ENCODE measurements at places on chromosomes 4 and X. TPM values are rescaled to one million over a fixed set of nuclear protein-coding genes. Genes with fewer than 3 reads are reported as not detected.

The LUZP4 gene
- not detected for total RNA-seq

The TCP11X2 gene
- total RNA-seq: not detected

The DNAAF6 gene
- not detected for total RNA-seq

The KCNIP4 gene
- not detected for total RNA-seq

The GSX2 gene
- total RNA-seq: not detected

The TEX13C gene
- not detected for total RNA-seq

The PTPN13 gene
- 0.27 TPM for total RNA-seq

The JCHAIN gene
- total RNA-seq: not detected

The SYNPO2 gene
- 0.30 TPM for total RNA-seq

The ODAM gene
- total RNA-seq: not detected

The NUP62CL gene
- not detected for total RNA-seq

The ENAM gene
- not detected for total RNA-seq

The SPANXN2 gene
- not detected for total RNA-seq

The FAM47A gene
- total RNA-seq: not detected

The FOXR2 gene
- total RNA-seq: not detected

The NAP1L5 gene
- total RNA-seq: 6.5 TPM

The PHEX gene
- total RNA-seq: 0.40 TPM

The UGT2A3 gene
- total RNA-seq: not detected

The KLB gene
- under 0.01 TPM for total RNA-seq

Data from mammary microvascular endothelial cell (primary cell).